ENCODE measurements at places on chromosomes 2 and 18. TPM values are rescaled to one million over a fixed set of nuclear protein-coding genes. Genes with fewer than 3 reads are reported as not detected.

DNA sequence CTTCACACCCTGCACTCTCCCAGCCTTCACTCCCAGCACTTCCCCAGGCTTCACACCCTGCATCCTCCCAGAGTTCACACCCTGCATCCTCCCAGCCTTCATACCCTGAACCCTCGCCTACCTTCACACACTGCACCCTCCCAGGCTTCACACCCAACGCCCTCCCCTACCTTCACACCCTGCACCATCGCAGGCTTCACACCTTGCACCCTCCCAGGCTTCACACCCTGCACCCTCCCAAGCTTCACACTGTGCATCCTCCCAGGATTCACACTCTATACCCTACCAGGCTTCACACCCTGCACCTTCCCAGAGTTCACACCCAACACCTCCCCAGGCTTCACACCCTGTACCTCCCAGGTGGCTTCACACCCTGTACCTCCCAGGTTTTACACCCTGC is 448.7 kb upstream of the MYT1L start:
- DNase-seq, result no peak

GRCh38 chr18:50274044-50274442 is 7.3 kb downstream of the MBD1 start:
- no peak for DNase-seq

DNAH7 gene
- 0.45 TPM for total RNA-seq

LYPD1 gene
- 28.8 TPM for total RNA-seq

SUCLG1 gene
- total RNA-seq, result 184 TPM

Measured in SK-MEL-5 (cell line).